ENCODE measurements at places on chromosomes 4 and X. TPM values are rescaled to one million over a fixed set of nuclear protein-coding genes. Genes with fewer than 3 reads are reported as not detected.

The TRIM61 gene
- total RNA-seq = 4.7 TPM

GRCh38 chrX:152904151-152905080 lies 6.5 kb downstream of the ZNF185 start:
- no peak overlapping the region for H3K4me3 ChIP-seq
- H3K4me1 ChIP-seq = peaks cover 6% of the 10 kb centered on the region
- no peaks in the 10 kb centered on the region for H3K36me3 ChIP-seq
- H3K27me3 ChIP-seq = no peaks in the 10 kb centered on the region
- peak; percentile 77 for DNase-seq

The ARL9 gene
- total RNA-seq = 0.28 TPM

DNA sequence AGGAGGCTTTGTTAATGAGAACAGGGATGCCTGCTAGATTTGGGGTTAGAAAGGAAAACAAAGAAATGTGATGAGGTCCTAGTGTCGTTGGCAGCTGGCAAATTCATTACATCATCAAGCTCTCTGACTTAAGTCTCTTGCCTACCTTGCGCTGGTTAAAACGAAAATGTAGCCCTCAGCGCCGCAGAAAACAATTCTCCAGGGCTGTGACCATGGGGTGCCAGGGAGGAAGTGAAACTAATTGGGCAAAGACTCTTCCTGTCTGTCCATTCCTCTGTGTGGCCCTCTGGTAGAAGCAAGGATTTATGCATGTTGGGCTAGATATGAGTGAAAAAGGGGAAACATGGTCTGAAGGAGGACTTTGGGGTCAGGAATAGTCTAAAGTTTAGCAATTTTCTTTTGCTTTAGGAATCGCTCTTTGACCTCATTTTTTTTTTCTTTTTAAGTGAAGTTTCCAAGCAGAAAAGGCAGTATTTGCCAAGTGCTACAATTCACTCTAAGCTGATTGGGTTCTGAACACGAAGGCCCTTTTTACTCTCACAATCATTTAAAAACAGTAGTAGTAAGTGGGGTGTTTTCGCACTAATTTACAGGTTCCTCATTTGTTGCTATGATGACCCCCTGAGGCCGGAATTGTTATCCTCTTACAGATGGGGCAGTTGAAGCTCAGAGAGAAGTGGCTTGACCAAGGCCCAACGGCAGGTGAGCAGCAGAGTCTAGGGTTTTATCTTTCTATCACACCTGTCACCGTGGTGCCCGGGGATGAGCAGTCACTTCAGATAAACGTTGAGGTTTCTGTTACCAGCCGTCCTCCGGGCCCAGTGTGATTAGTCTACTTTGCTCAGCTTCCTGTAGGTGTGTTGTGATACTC lies 27.3 kb upstream of the CHRNA9 start:
- no peak overlapping the region for H3K4me3 ChIP-seq
- DNase-seq = no peak
- H3K27ac ChIP-seq = no peak overlapping the region
- H3K4me1 ChIP-seq = no peaks in the 10 kb centered on the region
- H3K36me3 ChIP-seq = no peaks in the 10 kb centered on the region

DNA sequence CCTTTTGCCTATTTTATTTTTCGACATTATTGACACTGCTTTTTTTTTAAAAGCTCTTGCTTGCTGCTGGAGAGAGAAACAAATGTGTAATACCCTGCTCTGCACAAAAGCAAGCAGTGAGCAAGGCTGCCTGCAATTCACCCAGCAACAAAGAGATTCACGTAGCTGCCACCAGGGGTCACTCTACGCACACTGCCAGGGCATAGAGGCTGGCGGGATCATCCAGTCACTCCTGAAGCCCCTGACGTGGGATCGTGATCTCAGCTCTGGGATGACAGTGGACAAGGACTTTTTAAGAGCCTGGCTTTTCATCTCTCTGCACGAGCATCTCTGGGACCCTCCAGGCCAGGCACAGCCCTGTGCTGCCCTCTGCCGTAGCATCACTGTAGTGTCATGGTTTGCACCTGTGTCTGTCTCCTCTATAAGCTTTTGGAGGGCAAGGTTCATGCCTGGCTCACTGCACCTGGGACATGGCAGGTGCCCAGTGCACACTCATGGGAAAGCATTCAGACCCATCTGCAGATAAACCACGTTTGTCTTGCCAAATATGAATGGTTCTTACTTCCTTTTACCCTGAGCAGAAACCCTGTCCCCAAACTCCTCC lies 19.8 kb downstream of the C4orf50 start:
- peak; percentile 61 for DNase-seq
- H3K4me3 ChIP-seq = no peak overlapping the region
- H3K27ac ChIP-seq = no peak overlapping the region
- H3K36me3 ChIP-seq = no peaks in the 10 kb centered on the region
- H3K27me3 ChIP-seq = no peaks in the 10 kb centered on the region

The TMEM156 gene
- 0.54 TPM for total RNA-seq

The LDB2 gene
- total RNA-seq = 92.8 TPM

The CXCL8 gene
- total RNA-seq = 3.3 TPM

DNA sequence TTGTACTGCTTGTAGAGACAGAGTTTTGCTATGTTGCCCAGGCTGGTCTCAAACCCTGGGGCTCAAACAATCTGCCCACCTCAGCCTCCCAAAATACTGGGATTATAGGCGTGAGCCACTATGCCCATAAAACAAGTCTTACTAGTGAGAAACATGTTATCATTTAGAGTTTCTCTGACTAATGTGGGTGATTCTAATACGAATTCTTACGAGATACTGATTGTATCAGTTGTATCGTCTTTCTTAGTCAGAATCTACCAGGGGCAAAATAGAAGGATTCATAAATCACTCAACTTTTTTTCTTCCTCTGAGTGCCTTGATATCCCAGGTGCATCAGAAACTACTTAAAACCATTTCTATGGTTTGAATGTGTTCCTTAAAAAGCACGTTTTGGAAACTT lies 14.4 kb upstream of the NMU start:
- H3K4me1 ChIP-seq = no peaks in the 10 kb centered on the region
- H3K4me3 ChIP-seq = no peak overlapping the region
- no peaks in the 10 kb centered on the region for H3K36me3 ChIP-seq
- no peaks in the 10 kb centered on the region for H3K27me3 ChIP-seq
- H3K27ac ChIP-seq = no peak overlapping the region
- DNase-seq = no peak

- no peaks in the 10 kb centered on the region for H3K27me3 ChIP-seq
- H3K4me1 ChIP-seq = peaks cover 5% of the 10 kb centered on the region
- H3K27ac ChIP-seq = no peak overlapping the region
- DNase-seq = no peak
- peak overlapping the region; percentile 95 for H3K4me3 ChIP-seq
Observed at GRCh38 chrX:11111947-11112346, 815 bp downstream of the HCCS start.

GRCh38 chr4:165520086-165520485 lies 141.3 kb downstream of the CPE start:
- no peaks in the 10 kb centered on the region for H3K27me3 ChIP-seq
- no peaks in the 10 kb centered on the region for H3K4me1 ChIP-seq
- H3K4me3 ChIP-seq = no peak overlapping the region
- no peaks in the 10 kb centered on the region for H3K36me3 ChIP-seq
- H3K27ac ChIP-seq = no peak overlapping the region
